ENCODE measurements at places on chromosomes 7 and 10. TPM values are rescaled to one million over a fixed set of nuclear protein-coding genes. Genes with fewer than 3 reads are reported as not detected.

DNA sequence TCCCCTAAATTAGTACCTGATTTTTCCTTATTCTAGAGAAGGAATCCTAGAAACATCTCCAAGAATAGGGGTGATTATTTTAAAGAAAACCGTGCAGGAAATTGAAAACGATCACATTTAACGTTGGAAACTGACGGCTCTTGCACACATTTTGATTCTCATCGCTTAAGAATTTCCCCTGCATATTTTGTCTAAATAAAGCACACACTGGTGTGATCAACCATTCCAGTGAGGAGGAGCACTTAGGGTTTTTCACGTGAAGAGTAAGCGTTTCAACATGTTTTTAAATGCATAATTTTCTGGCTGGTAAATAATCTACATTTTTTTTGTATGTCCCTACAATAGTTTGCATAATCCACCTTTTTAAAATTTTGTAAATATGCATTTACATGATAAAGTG, 229.7 kb upstream of the PFKP start:
- no peak for DNase-seq

The TNPO3 gene
- polyA plus RNA-seq, result 28.3 TPM

DNA sequence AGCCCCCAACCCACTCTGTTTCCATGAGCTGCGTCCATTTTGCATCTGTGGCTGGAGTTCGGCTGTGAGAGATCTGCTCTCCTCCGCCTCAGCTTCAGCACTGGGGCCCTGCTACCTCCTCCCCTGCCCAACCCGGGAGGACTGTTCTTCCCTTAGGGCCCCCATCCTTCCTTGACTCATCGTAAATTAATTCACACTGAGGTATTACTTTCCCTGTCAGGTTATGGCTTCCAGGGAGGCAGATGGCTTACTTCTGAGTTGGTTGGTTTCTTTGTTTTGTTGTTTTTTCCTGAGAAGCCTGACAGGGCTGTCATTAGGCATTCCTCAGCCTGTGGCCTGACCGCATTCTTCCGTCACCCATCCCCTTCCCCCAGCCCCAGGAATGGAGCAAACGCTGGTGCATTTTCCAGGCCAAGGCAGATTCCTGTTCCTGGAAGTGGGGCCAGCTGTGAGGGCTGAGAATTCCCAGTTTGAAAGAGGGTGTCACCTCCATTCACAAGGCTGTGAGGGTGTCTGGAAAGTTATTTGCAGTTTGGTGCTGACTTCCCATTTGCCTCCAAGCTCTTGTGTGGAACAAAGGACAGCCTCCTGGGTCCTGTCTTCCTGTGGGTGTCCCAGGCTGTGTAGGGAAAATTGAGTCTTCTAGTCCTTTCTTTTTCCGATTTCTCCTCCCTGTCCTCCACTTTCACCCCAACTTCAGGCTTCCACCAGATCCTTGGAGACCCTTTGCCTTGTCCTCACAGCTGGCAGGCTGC, 11.7 kb downstream of the CPA5 start:
- peak; percentile 83 for DNase-seq

The EFCAB10 gene
- 2.4 TPM for polyA plus RNA-seq

The CRPPA gene
- polyA plus RNA-seq, result 4.8 TPM

- no peak for DNase-seq
These were observed 5.1 kb downstream of the SHH start for GRCh38 chr7:155807065-155807671.

- DNase-seq, result peak; percentile 60
These were observed 15.2 kb downstream of the OAT start for GRCh38 chr10:124403548-124403947.

DNA sequence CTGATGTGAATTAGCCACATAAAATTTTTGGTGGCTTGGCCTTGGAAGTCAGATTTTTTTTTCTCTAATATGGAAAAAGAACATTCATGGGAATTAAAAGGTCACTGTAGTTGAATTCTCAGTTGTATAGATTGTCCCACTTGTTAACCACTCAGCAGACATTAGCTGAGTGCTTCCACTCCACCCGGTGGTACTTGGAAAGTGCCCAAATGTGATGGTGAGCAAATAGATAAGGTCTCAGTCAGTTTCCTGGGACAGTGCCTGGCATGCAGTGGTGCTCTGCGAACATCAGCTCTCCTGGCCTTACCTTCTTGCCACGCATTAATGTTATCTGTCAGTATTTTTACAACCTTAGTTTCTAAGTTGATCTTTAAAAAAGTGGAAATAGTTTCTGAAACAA, 1.4 kb downstream of the ATP5F1C start:
- no peak for DNase-seq

The ASAH2 gene
- 4.0 TPM for polyA plus RNA-seq

DNA sequence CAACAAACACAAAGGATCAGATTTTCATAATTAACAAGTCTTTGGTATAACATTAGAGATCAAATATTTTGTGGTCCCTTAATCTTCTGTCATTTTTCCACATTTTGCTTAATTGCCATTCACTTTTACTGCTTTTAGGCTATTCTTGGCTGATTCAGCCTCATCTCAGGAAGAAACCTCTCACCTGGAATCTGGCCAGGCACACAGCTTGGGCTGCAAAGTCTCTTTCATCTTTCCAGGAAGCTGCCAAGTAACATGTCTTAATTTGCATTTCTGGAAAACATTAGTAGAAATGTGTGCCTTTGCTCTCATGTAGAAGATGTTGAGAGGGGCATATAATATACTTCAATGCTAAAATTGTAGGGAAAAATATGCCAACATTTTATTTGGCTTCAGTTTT, 174.2 kb upstream of the STEAP4 start:
- no peak for DNase-seq

DNA sequence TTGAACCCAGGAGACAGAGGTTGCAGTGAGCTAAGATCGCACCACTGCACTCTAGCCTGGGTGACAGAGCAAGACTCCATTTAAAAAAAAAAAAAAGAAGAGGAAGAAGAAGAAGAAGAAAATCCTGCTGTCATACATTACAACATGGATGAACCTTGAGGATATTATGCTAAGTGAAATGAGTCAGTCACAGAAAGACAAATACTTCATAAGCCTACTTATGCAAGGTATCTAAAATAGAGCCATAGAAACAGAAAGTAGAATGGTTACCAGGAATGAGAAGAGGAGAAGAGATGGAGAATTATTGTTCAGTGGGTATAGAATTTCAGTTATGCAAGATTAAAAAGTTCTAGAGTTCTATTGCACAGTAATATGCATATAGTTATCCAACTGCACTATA, 466.5 kb downstream of the PLXNA4 start:
- DNase-seq, result no peak

GRCh38 chr7:144011458-144012230, 11.5 kb downstream of the OR6B1 start:
- no peak for DNase-seq

DNA sequence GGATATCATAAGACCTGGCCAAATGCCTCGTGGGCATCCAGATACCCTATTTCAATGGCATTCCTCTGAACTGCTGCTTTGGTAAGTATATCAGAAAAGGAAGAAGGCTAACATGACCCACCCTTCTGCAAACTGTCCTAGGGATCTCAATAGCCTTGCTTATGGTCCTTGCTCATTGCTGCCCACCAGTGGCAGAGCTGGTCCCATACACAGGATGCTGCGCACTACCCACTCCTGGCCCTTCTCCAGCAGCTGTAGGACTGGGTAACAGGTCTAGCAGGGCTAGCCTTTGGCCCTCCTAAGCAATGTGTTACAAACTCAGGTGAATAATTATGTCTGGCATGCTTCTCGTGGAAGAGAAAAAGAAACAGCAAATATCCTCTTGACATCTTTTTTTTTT, 72.5 kb downstream of the C10orf90 start:
- no peak for DNase-seq

DNA sequence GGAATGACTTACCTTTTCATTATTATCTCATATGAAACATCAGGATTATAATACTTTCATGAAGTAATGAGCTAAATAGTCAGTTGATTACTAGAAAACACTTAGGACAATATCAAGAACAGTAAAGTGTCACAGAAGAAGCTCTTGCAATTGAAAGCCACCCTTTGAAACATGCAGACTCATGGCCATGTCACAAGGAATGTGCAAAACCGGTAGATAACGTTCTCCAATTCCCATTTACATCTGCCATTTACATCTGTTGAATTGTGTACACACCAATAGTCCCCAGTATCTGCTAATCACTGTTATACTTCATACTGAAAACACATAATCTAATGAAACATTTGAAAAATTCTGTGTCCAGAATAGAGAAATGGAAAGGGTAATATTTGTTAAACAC, 237.5 kb downstream of the CREB5 start:
- no peak for DNase-seq

- no peak for DNase-seq
These were observed 1.5 kb downstream of the CLDN12 start for GRCh38 chr7:90404777-90405176.

- no peak for DNase-seq
These were observed 172.7 kb upstream of the SMIM30 start for GRCh38 chr7:113291058-113291457.

The CDHR3 gene
- 6.9 TPM for polyA plus RNA-seq

DNA sequence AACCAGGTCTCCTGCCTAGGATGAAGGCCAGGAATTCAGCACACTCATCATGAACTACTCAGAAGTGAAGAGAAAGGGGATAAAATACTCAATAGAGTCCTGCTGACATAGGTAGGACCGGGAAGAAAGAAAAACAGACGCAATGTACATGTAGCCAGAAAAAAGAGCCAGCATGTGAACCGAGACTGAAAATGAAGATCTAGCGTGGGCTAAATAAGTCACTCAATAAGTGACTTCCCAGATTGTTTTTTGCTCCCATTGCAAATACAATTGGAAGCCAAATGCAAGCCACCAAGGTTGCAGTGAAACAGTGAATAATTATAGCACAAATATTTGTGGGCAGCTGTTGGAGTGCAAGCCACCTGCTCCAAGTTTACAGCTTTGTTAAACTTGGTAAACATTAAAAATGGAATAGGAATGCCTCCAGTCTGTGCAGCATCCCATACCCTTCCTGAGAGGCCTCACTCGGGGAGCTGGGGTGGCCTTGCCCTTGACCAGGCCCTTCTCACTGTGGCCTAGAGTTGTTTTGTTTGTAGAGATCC, 34.7 kb upstream of the HPS1 start:
- no peak for DNase-seq

The GPR15LG gene
- 1.0 TPM for polyA plus RNA-seq

The INSIG1 gene
- polyA plus RNA-seq, result 40.8 TPM

DNA sequence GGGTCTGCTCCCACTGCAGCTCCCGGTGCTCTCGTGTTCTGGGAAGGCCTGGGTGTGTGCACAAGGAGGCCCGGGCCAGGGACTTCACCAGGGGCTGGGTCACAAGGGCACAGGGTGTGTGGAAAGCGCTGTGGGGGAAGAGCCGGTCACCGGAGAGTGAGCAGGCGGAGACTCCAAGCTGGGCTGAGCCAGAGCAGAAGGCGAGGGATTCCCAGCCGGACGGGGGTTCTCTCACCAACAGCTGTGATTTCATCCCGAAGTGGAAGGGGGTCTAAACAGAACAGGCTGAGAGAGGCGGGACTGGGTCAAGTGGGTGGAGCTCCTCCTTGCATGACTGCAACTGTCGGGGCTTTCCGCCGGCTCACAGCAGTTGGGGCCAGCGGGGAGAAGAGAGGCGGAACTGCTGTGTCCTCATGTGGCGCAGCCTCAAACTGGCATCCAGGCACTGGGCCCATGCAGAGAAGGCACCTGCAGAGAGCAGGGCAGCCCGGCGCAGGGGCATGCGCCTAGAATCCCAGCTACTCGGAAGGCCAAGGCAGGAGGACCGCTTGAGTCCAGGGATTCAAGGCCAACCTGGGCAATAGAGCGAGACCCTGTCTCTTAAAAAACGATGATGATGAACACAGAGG, 7.6 kb upstream of the ORAI2 start:
- DNase-seq, result no peak

The TCF7L2 gene
- polyA plus RNA-seq, result 48.8 TPM

GRCh38 chr7:72924386-72924732, 536 bp upstream of the POM121 start:
- no peak for DNase-seq

DNA sequence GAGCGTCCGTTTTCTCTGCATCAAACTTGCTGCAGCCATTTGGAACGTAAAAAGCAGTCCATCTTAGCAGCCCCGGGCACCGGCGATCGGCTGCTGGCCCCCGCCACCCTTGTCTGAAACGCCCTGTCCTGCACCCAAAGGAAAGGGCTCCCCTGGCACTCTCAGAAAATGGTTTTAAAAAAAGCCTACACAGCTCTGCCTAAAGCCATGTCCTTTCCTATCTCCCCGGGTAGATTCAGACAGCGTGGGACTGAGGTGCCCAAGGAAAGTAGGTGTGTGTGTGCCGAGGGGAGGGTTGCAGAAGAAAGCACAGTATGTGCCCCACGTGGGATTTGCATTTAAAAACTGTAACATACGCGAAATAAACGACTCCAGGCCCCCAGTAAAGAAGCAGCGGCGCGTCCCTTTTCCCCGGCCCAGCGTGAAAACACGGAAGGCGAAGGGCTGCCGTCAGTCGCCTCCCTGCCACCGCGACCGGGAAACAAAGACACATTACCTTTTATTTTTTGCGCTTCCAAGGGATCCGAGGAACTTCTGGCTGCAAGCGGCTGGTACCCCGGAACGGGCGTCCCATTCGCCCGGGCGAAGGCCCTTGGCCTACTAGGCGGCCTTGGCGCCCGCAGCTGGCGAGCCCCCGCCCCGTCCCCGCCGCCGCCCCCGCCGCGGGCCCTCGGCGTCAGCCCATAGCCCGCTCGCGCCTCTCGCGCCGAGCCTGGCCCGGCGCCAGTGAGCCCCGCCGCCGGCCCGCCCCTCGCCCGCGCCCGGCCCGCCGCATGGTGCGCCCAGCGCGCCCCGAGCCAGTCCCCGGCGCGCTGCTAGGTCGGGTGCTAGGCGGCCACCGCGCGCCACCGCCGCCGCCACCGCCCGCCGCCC, 304.6 kb downstream of the PRPF18 start:
- no peak for DNase-seq

The BZW2 gene
- 69.7 TPM for polyA plus RNA-seq
